ENCODE measurements at places on chromosomes 1 and 21.

DNA sequence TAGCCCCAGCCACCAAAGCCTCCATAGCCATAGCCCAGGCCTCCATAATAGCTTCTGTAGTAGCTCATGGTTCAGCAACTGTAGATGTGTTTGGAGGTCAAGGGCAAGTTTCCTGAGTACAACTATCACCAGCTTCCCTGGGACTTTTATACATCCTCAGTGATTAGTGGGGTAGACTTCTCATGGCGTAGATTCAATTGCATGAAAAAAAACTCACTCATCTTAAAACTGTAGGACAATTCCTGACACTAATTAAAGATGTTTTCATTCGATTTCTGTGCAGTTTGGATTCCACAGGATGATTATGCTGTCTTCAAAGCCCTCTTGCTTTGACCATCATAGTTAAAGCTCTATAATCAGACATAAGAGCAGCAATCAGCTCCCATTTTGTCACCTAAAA lies at the start of gene KRTAP19-8:
TSS of gene KRTAP19-8 (minus strand) at position 101 of the 400 bp plus-strand sequence. CDS start at position 68, 33 bp downstream.
- DNase-seq, result no peak

GRCh38 chr1:224300346-224300745 lies 29.6 kb downstream of the NVL start:
- no peak for DNase-seq

DNA sequence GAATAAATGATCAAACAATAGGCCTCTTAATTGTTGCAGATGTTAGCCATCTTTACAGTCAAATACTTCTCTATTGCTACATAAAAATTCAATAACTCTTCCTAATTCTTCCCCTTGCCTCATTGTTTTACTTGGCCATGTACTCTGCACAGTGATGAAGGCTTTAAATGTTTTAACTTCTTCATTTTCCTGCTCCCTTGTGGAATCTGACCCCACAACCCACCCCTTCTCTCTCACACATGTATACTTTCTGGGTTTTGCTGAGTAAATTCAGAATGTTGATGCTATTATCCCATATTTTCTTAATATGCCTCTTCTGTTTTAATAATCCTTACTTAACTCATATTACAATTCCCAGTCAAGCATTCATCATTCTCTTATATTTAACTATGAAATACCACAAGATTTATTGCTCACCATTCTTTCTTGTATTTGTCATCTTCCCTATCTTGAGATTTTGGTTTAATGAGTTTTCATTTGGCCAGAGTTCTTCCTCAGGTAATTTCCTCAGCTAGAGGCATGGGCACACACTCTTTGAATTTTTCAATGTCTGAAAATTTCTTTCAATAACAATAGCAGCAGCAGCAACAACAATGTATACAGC lies 327.8 kb upstream of the USP24 start:
- no peak for DNase-seq

DNA sequence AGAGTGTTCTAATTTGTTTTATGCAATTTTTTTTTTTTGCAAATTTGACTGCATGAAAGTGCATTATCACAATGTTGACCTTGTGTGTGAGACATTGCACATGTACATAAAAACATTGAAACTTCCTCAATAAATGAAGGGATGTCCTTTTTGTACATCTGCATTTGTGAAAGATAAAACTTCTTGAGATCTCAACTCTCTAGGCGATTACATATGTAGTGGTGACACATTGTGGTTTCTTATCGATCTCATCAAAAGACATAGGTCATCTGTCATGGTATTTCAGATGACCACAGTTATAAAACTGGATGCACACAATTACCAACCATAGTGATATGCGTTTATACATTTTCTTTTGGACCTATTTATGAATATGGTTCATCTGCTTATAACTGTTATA lies 35.6 kb upstream of the C21orf91 start:
- DNase-seq, result no peak

DNA sequence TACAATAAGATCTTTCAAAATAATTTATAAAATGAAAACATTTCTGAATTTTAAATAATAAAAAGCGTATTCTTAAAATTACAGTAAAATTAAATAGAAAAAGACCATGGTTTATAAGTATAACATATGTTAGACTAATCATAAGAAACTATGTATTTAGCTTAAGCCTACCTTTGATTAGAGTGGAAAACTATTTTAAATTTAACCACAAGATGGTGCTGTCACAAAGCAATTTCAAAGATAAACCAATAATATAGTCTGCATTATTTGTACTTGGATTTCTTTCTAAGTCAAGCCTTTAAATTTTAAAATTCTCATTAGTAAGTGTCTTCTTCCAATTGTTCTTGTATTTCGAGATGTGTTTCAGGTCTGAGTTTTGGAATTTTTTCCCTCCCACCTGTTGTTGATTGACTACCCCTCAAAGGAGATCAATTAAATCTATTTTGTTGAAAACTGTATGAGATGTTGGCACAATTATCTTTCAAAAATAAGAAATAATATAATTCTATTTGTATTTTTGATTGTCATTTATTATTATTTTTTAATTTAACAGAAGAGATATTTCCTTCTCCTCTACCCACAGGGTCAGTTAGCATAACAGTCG lies 459.8 kb downstream of the KCNT2 start:
- no peak for DNase-seq

GRCh38 chr1:63937461-63938022 lies 163.7 kb downstream of the ROR1 start:
- no peak for DNase-seq

DNA sequence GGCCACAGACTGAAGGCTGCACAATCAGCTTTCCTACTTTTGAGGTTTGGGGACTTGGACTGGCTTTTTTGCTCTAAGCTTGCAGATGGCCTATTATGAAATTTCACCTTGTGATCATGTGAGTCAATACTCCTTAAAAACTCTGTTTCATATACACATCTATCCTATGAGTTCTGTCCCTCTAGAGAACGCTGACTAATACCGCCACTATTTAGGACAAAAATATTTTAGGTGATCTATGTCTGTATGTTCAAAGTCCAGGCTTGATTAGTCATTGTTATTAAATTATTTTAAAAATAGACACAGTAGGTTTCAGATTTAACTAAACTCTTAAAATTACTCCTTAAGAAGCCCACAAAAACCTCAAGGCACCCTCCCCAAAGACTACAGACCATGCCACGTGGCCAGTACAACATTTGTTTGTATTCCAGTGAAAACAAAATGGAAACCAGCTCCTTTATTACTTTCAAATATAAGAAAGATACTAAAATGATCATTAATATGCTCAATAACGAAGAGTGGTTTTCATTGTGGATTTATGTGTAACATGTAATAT lies 63.1 kb downstream of the TMPRSS15 start:
- no peak for DNase-seq

All from activated CD8-positive, alpha-beta memory T cell treated with anti-CD3 and anti-CD28 coated beads for 4 hours (primary cell).